ENCODE measurements at places on chromosomes 13 and 19. TPM values are rescaled to one million over a fixed set of nuclear protein-coding genes. Genes with fewer than 3 reads are reported as not detected.

Gene NLRP7
- not detected for total RNA-seq

- no peak for DNase-seq
- H3K4me3 ChIP-seq, result peak overlapping the region; percentile 39
- no peaks in the 10 kb centered on the region for H3K27me3 ChIP-seq
- H3K4me1 ChIP-seq, result peaks cover 27% of the 10 kb centered on the region
Measured at GRCh38 chr19:35534803-35535480, 1.7 kb downstream of the GAPDHS start.

DNA sequence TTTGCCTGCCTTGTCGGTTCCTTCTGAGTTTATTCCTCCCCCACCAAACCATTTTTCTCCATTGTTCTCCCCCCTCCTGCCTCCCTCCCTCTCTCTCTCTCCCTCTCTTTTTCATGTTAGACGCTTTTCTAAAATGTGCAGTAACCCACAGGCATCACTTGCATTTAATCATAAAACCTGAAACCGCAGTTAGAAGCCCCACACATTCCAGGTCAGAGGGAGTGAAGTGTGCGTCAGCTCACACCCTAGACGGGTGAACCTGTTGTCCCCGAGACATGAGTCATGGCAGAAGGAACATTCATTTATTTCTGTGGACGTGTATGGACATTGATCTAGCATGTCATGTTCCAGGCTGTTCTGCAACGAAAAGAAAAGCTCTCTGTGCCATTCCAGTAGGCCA, 19.9 kb downstream of the ONECUT3 start:
- DNase-seq, result no peak
- peaks cover 10% of the 10 kb centered on the region for H3K36me3 ChIP-seq
- H3K27me3 ChIP-seq, result peaks cover 37% of the 10 kb centered on the region
- no peaks in the 10 kb centered on the region for H3K4me1 ChIP-seq
- no peak overlapping the region for H3K4me3 ChIP-seq

- H3K27ac ChIP-seq, result no peak overlapping the region
- no peak overlapping the region for H3K4me3 ChIP-seq
- peaks cover 2% of the 10 kb centered on the region for H3K27me3 ChIP-seq
- H3K4me1 ChIP-seq, result no peaks in the 10 kb centered on the region
- H3K36me3 ChIP-seq, result no peaks in the 10 kb centered on the region
Measured at GRCh38 chr13:22789027-22789593, 391.7 kb upstream of the SGCG start.

Gene FXYD3
- total RNA-seq, result not detected
